Upper lobe of left lung (tissue), 6 donors: ENCODE measurements at places on chromosomes 7 and 10. TPM values are rescaled to one million over a fixed set of nuclear protein-coding genes. Genes with fewer than 3 reads are reported as not detected.

The MEIG1 gene
- total RNA-seq: not detected

The TET1 gene
- total RNA-seq: 1.1 TPM

The CYP3A4 gene
- not detected for total RNA-seq

The LIPM gene
- total RNA-seq: not detected

The CHN2 gene
- total RNA-seq: 13.7 TPM

The LRIT1 gene
- total RNA-seq: not detected

The VSTM4 gene
- 8.5 TPM for total RNA-seq

The CACNB2 gene
- 1.5 TPM for total RNA-seq

DNA sequence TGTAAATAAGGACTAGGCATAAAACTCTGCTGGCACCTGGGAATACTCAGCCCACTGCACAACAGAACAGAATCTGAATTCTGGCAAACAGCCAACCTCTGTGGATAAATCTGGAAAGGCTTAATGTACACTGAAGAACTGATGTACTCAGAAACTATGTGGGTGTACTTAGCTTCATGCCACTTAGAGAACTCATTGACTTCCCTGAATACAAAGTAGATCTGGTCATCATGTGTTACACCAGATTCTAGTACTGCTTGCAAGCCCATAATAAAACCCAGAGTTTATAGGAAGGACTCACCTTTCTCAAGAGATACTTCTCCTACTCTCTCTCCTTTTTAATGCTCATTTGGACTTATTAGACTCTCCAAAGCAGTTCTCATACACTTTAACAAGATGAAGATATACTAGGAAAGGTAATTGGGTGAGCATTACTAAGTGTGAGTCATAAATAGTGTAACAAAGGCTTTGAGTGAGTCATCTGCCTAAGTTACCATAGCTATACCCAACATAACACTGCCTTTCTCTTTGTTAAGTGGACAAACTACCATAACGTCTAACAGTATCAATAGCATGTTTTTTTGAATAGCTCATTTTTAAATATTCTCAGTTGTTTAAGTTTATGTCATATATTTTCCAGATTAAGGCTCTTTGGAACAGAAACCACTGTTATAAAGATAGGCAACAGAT is 309.1 kb downstream of the MDFIC start:
- H3K4me3 ChIP-seq: no peak overlapping the region
- H3K4me1 ChIP-seq: peaks cover 7% of the 10 kb centered on the region
- H3K36me3 ChIP-seq: no peaks in the 10 kb centered on the region

DNA sequence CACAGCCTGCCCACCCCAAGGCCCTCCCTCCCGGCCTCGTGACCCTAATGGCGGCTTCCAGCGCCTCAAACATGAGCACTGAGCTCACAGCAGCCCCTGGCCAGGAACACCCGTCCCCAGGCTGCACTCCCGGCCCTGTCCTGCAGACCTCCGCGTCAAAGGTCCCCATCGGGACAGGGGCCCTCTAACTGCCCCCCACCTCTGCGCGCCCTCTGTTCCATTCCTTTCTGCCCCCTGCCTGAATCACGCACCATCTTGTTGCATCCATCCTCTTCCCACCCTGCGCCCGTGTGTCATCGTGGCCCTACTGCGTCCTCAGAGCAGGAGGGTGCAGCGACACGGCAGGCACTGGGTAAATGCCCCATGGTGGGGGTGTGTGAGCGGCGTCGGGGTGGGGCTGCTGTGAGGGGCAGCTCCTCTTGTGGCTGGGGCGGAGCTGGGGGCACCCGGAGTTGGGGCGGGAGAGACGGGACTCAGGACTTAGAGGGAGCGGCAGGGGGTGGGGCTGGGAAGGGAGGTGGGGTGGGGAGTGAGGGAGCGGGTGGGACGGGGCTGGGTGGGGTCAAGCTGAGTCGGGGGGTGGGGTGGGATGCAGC is 13.4 kb downstream of the SLC29A4 start:
- peaks cover 4% of the 10 kb centered on the region for H3K4me1 ChIP-seq
- H3K4me3 ChIP-seq: no peak overlapping the region
- no peak overlapping the region for H3K27ac ChIP-seq
- DNase-seq: no peak
- no peaks in the 10 kb centered on the region for H3K36me3 ChIP-seq

DNA sequence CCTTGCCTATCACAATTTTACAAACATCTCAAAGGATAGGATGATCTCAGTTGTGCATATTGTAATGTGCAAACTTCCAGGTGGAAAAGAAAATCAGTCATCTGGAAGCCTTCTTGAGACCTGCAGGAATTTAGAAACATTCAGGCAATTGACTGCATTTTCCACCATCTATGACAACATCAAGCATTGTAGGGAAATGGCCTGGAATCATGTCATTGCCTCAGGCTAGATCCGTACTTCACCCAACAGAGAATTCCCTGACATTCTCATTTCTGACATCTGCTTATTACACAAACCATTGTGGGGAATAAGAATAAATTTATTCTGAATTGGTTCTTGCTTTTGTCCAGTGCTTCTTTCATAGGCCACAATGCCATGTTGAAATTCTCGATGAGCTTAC is 124.9 kb upstream of the NPVF start:
- H3K4me1 ChIP-seq: no peaks in the 10 kb centered on the region
- no peaks in the 10 kb centered on the region for H3K36me3 ChIP-seq
- H3K4me3 ChIP-seq: no peak overlapping the region
- no peak overlapping the region for H3K27ac ChIP-seq
- no peaks in the 10 kb centered on the region for H3K27me3 ChIP-seq

- H3K4me1 ChIP-seq: peaks cover 5% of the 10 kb centered on the region
- no peaks in the 10 kb centered on the region for H3K27me3 ChIP-seq
- DNase-seq: no peak
- H3K36me3 ChIP-seq: peaks cover 7% of the 10 kb centered on the region
- H3K27ac ChIP-seq: no peak overlapping the region
Measured at GRCh38 chr7:45720989-45721388, 146.8 kb downstream of the ADCY1 start.

- no peaks in the 10 kb centered on the region for H3K27me3 ChIP-seq
- no peak overlapping the region for H3K4me3 ChIP-seq
- H3K4me1 ChIP-seq: peaks cover 66% of the 10 kb centered on the region
- peak overlapping the region; percentile 76 for H3K27ac ChIP-seq
- no peak for DNase-seq
- H3K36me3 ChIP-seq: no peaks in the 10 kb centered on the region
Measured at GRCh38 chr10:119371704-119372663, 164.6 kb downstream of the GRK5 start.

DNA sequence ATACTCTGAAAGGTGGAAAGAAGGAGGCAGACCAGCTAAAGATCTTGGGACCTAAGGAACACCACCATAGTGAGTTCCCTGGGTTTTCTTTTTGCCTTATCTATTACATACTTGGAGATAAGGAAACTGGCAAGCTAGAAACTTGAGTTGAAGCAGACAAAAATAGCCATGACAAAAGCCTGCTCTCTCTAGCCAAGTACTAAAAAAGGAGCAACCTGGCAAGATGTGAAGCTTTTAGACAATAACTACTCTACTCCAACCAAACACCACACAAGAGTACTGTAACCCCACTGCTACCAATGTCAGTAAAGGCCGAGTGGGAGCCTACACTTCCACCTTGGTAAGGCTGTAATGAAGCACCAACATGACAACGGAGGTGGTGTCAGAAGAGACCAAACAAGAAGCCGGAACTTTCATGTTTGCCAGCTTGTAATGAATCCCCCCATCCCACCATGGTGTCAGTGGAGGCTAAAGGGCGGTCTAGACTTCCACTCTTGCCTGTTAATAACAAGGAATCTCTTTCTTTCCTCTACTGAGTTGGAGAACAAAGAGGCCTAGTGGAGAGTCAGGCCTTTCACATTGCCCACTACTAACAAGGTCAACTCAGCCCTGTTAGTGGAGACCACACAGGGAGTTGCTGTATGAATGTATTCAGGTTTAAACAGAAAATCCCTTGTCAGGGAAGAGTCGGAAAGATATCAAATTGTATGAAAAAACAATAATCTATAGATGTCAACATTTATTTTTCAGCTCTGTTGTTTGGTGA is 55.8 kb upstream of the DYNC1I1 start:
- DNase-seq: no peak
- H3K27me3 ChIP-seq: no peaks in the 10 kb centered on the region
- no peaks in the 10 kb centered on the region for H3K4me1 ChIP-seq

GRCh38 chr7:110307776-110308175 is 783.2 kb upstream of the LRRN3 start:
- H3K36me3 ChIP-seq: no peaks in the 10 kb centered on the region
- no peaks in the 10 kb centered on the region for H3K4me1 ChIP-seq
- H3K27ac ChIP-seq: no peak overlapping the region

- peak overlapping the region; percentile 50 for H3K4me3 ChIP-seq
- peaks cover 25% of the 10 kb centered on the region for H3K27me3 ChIP-seq
- no peak overlapping the region for H3K27ac ChIP-seq
- H3K36me3 ChIP-seq: no peaks in the 10 kb centered on the region
- no peak for DNase-seq
Measured at GRCh38 chr7:1666317-1666822, 3.7 kb upstream of the ELFN1 start.

- H3K4me1 ChIP-seq: no peaks in the 10 kb centered on the region
- no peaks in the 10 kb centered on the region for H3K27me3 ChIP-seq
- H3K27ac ChIP-seq: no peak overlapping the region
- H3K4me3 ChIP-seq: no peak overlapping the region
- H3K36me3 ChIP-seq: no peaks in the 10 kb centered on the region
Measured at GRCh38 chr10:116891208-116891607, 41.9 kb downstream of the ENO4 start.

GRCh38 chr10:86958901-86959736 is 720 bp downstream of the SNCG start:
- no peaks in the 10 kb centered on the region for H3K36me3 ChIP-seq
- no peak overlapping the region for H3K4me3 ChIP-seq
- H3K27ac ChIP-seq: peak overlapping the region; percentile 85
- peaks cover 59% of the 10 kb centered on the region for H3K4me1 ChIP-seq
- peak; percentile 58 for DNase-seq
- H3K27me3 ChIP-seq: no peaks in the 10 kb centered on the region

- H3K27ac ChIP-seq: peak overlapping the region; percentile 99
- peaks cover 32% of the 10 kb centered on the region for H3K4me1 ChIP-seq
- H3K36me3 ChIP-seq: no peaks in the 10 kb centered on the region
- DNase-seq: peak; percentile 92
- peak overlapping the region; percentile 87 for H3K4me3 ChIP-seq
Measured at GRCh38 chr10:135601-136464, 578 bp downstream of the ZMYND11 start.

GRCh38 chr7:52302765-52303520 is 732.5 kb upstream of the POM121L12 start:
- H3K36me3 ChIP-seq: no peaks in the 10 kb centered on the region
- no peak overlapping the region for H3K27ac ChIP-seq
- no peaks in the 10 kb centered on the region for H3K27me3 ChIP-seq
- H3K4me1 ChIP-seq: no peaks in the 10 kb centered on the region

DNA sequence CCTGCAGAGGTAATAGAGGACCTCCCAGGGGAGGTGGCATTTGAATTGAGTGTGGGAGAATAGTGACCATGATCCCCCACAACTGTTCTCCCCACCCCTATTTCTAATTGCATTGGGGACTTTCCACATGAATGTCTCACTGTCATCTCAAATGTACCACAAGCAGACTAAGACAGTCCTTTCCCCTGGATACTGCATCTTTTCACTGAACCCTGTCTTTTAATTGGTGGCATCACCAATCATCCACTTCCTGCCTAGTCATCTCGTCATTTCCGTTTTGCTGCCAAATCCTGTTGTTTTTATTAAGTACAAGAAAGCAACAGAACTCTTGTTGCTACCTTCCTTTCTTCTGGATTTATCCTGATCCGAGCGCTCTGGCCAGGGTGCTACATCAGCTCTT is 120.3 kb downstream of the NRP1 start:
- H3K4me1 ChIP-seq: peaks cover 20% of the 10 kb centered on the region
- H3K4me3 ChIP-seq: no peak overlapping the region
- H3K27ac ChIP-seq: peak overlapping the region; percentile 17
- no peaks in the 10 kb centered on the region for H3K27me3 ChIP-seq
- H3K36me3 ChIP-seq: peaks cover 6% of the 10 kb centered on the region
- DNase-seq: no peak

DNA sequence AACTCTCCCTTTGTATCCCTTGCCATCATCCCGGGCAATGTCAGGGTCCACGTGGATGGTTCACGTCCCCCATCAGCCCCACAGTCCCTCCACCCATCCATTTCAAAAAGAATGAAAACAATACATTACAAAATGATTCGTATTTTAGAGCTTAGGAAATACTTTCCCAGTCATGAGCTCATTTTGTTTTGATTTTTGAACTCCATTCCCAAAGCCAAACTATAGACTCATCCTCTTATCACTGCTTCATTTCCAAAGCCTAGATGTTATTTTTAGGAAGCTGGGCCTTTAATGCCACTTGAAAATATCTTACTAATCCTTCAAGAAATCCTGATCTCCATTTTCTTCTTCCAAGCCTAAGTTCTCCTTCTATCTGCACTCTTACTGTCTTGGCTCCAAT is 72.1 kb downstream of the WNT2 start:
- H3K36me3 ChIP-seq: no peaks in the 10 kb centered on the region
- no peak overlapping the region for H3K4me3 ChIP-seq
- no peak for DNase-seq
- H3K4me1 ChIP-seq: no peaks in the 10 kb centered on the region
- H3K27ac ChIP-seq: no peak overlapping the region
- H3K27me3 ChIP-seq: no peaks in the 10 kb centered on the region

DNA sequence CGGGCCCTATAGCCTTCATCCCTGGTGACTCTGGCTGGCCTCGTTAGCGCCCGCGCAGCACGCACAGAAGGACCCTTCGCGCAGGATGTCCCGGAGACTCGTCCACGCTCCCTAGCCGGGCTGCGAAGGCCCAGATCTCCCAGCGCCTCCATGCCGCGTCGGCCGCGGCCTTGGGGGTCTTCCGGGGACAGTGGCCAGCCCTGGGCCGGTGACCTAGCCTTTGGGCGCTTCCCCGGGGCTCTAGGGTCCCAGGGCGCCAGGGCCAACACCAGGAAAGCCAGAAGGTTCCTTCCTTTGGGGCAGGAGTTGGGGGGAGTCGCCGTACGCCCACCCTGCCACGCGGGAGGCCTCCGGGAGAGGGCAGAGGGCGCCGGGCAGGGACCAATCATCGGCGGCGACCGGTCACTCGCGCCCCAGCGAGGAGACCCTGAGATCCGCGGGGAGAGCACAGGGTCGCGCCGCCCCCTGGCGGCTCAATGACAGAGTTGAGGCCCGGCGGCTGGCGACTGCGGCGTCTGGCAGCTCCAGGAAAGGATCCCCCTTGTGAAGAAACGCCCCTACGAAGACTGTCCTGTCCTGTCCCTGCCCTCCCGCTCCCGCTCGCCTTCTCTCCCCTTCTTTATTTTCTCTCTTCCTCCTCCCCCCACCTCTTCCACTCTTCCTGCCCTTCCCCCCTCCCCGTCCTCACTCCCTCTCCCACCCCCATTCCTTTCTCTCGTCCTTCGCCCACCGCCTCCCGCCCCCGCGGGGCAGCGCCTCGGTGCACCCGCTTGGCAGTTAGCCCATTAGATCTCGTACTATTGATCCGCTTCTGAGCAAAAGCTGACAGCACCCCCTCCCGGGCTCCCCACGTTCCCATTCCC is 62.3 kb upstream of the LBX1 start:
- H3K4me1 ChIP-seq: peaks cover 20% of the 10 kb centered on the region
- H3K27me3 ChIP-seq: no peaks in the 10 kb centered on the region
- DNase-seq: peak; percentile 26
- H3K4me3 ChIP-seq: peak overlapping the region; percentile 50
- no peaks in the 10 kb centered on the region for H3K36me3 ChIP-seq
- H3K27ac ChIP-seq: no peak overlapping the region
